Hepatic stellate cell (primary cell): ENCODE measurements at places on chromosomes 2 and 18.
A peak's percentile ranks its signal among the peaks of the same experiment; 100 is the strongest.

- no peak for DNase-seq
These were observed 21.3 kb downstream of the C2orf69 start for GRCh38 chr2:199932312-199932855.

DNA sequence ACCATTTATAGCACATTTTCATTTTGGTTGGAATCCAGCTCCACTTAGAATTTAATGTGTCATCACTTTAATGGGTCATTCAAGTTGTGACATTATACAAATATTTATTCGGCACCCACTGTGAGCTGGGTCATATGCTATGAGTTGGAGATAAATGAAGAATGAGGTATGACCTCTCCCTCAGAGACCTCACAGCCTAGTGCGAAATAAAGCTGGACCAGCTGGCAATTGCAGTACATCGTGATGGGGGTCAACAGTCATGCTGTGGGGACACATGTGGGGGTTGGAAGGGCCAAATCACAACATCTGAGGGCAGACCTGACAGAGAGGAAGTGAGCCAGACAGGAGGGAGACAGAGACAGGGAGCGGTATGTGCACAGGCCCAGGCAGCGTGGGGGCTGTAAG is 175.4 kb downstream of the MAIP1 start:
- DNase-seq: no peak

DNA sequence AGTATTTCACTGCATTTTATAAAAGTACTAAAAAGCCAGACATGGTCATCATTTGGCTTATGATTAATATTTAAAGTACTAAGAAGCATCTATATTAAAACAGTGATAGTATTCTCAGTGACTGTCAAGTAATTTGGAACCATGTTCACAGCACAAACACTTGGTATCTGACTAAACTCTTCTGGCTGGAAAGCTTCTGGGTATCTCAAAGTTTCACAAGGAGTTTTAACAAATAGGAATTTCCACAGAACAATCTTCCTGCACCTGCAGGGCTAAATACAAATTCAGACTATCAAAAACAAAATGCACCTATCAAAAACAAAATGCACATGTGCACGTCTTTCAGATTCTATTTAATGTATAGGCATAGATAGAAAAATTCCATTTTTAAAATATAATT is 158.8 kb downstream of the L3MBTL4 start:
- DNase-seq: no peak

GRCh38 chr18:75261430-75262223 is 51.0 kb downstream of the TSHZ1 start:
- no peak for DNase-seq

DNA sequence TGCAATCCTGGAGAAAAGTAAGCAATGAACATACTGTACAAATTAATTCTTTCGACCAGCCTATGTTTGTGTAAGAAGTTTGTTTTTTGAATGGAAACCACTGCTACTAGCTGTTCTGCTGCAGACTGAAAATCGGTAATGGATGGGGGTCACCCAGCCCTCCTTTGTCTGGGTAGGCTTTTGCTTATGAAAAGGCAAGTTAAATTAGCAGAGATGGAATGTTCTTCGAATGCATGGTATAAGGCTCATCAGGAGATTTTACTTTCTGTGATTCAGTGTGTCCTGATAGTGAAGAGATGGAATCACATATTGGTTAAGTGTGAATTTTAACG is 53.8 kb downstream of the EEF1B2 start:
- no peak for DNase-seq

GRCh38 chr18:44961288-44961995 is 280.8 kb downstream of the SETBP1 start:
- no peak for DNase-seq

- no peak for DNase-seq
These were observed 53.4 kb upstream of the RALBP1 start for GRCh38 chr18:9421901-9422327.

GRCh38 chr18:63054901-63055584 is 264.5 kb downstream of the BCL2 start:
- no peak for DNase-seq

- no peak for DNase-seq
These were observed 3.1 kb upstream of the FLACC1 start for GRCh38 chr2:201360256-201360655.

- no peak for DNase-seq
These were observed 456.5 kb upstream of the SOX11 start for GRCh38 chr2:5235701-5236100.

- no peak for DNase-seq
These were observed 618 bp upstream of the TNS1 start for GRCh38 chr2:218003281-218003944.

DNA sequence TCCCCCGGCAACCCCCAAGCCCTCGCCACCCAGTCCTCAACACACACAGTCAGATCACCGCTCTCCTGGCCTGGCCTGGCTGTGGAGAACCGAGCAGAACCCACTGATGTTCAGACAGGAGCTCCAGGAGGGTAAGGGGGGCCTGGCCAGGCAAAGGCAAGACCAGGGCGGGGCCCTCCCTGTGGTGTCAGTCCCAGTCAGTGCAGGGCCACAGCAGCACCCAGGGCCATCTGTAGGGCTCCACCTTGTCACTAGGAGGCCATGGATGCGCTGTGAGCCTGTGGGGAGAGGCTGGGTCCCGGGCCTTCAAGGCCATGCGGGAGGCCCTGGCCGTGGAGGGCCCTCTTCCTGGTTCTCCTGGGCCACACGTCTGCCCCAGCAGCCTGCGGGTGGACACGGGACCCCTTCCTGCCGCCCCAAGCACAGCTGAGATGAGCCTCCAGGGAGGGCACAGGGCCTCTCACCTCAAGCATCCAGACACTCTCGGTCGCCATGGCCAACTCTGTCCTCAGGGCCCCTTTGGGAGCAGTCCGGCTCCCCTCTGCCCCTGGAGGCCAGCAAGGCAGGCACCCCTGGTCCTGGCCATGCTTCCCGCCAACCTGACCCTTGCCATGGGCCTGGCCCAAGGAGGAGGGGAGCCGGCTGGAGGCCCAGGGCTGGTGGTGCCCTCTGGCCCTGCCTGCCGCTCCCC is 2.0 kb downstream of the ANO7 start:
- peak; percentile 12 for DNase-seq

- DNase-seq: no peak
These were observed 35.0 kb downstream of the ITGB6 start for GRCh38 chr2:160165081-160165480.

DNA sequence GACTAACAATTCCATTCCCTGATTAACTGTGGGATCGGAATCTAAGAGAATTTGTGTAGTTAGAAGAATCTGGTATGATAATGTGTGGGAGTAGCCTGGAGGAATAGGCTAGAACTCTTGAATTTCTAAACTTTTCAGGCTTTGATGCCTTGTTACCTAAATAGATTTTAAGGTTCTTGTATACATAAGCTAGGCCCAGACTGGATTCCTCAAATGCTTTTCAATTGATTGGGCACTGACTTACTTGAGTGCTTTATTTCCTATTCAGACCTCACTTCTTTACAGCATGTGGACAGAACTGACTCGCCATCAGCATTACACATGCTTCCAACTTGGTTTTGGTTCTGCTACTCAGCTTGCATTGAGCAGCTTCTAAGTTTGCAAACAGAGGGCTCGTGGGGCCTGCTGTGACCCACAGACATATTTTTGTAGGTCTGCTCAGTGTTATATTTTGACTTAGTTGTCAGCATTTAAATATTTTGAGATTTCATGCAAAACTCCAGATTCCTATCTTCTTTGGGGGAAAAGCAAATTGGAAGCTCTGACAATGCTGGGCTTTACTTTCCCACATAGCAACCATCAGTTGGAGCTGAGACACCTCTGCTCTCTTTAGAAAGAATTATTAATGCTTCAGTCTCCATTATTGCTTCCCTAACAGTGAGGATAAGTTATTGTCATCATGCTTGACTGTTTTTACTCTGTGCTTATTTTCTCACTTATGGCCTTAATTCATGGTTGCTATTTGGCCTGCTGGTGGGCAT is 5.7 kb downstream of the PARD3B start:
- peak; percentile 51 for DNase-seq

DNA sequence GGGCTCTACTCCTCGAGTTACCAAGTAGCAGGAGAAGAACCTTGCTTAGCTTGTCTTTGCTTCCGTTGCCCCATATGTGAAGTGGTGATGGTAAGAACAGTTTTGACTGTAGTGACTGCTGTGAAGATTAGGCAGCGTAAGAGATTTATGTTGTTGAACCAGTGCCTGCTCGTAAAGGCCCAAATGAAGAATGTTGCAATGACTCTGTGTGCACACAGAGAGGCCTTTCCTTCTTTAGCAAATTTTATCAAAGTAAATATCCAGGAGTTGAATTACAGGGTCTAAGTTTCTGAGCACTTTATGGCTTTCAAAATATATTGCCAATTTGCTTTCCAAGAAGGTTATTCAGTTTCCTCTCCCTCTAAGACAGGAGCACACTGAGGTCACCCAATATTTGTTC is 14.5 kb downstream of the NTSR2 start:
- no peak for DNase-seq
